NCI-H460 (cell line): ENCODE measurements at places on chromosomes 7 and 10. TPM values are rescaled to one million over a fixed set of nuclear protein-coding genes. Genes with fewer than 3 reads are reported as not detected.
A peak's percentile ranks its signal among the peaks of the same experiment; 100 is the strongest.

DNA sequence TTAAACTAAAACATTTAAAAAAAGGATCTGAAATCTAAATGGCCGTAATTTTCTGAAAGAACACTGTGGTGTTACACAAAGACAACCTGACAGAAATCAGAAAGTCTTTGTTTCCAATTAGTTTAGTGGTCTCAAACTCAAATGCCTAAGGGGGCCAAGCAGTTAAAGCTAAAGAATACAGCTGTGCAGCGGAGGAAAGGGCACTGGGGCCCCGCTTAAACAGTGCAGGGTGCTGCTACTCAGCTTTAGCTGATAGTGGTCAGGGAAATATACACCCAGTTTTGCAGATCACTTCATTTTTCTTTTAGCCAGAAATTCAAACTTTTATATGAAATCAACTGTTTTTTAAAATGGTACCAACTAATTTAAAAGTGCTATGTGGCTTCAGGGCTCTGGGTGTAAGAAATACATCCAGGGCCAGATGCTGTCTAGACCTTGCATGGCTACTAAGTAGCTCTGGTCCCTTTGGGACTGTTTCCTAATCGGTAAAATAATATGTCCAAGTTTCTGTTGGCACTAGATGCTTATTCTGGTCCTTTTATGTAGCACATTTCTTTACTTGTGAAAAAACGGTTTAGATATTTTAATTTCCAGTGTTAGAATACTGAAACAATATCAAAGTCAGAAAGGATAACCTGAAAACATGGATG is 161.8 kb upstream of the LAMB4 start:
- no peak for DNase-seq

DNA sequence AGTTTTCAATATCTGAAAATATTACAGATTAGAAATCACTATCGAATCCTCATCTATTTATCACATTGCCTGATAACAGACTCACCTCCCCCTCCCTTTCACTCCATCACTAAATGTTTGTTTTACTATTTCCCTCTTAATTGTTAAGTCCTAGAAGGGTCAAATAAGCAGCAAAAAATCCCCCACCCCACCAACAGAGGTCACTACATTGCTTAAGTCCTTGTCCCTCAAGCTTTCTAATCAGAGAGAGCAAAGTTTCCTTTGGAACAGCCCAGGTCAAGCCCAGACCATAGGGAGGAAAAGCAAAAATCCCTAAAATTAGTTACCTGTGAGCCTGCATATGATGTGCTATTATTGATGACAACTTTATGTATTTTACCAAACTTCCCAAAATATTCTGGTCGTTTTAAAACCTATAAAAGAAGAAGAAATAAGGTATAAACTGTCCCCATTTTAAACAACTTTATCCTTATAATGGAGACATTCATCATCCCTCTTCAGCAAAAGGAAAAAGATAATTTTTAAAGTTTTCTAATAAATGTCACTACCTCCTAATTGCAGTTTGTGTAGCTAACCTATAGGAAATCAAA is 95.0 kb downstream of the CNOT4 start:
- peak; percentile 62 for DNase-seq

- DNase-seq = no peak
Measured at GRCh38 chr10:109247814-109248213, 675.5 kb downstream of the XPNPEP1 start.

DNA sequence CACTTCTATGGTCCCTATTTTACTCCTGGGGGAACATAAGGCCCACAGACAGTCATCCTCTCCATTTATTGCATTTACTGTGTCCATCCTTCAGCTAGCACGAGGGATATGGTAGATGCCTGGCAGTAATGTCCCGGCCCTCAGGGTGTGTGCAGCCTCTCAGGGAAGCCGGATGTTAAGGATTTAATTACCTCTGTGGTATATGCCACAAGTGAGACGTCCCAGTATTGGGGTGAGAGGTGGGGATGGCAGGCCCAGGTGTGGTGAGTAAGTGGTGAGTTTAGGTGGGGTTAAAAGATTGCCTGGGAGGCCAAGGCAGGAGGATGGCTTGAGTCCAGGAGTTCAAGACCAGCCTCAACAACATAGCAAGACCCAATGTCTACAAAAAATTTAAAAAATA is 144.9 kb downstream of the SH3PXD2A start:
- no peak for DNase-seq

- no peak for DNase-seq
Measured at GRCh38 chr7:44264221-44264931, 61.0 kb downstream of the CAMK2B start.

GRCh38 chr7:8800986-8801385 is 367.6 kb downstream of the NXPH1 start:
- DNase-seq = no peak

DNA sequence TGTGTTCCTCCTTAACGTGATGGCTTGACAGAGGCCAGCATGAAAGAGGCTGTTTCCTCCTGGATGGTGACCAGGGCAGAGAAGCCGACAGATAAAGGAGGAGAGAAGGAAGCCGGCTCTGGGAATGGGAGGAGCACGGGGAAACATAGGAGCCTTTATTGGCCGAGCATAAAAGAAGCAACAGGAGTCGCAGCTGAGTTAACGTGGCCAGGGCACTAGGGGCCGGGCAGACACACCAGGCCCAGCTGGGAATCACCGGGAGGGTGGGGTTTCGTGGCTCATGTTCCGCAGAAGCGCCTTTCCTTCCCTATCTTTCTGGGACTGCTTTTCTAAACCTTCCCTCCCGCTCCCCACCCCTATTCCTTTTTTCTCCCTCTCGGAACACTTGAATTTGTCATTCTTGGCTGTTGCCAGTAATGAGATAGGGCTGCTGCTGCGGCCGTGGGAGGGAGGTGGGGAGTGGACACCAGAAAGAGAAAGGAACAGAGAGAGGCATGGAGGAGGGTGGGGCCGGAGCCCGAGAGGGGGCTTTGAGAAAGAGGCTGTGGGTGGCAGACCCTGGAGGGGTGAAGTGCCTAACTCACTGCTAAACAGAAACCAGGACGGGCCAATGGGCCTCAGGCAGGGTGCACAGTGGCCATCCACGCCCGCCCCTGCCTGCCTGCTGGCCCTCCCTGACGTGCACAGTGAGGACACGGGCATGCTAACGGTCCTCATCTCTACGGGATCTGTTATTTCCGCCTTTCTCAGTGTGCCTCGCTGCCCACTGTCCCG is 65.2 kb downstream of the COL13A1 start:
- DNase-seq = no peak

DNA sequence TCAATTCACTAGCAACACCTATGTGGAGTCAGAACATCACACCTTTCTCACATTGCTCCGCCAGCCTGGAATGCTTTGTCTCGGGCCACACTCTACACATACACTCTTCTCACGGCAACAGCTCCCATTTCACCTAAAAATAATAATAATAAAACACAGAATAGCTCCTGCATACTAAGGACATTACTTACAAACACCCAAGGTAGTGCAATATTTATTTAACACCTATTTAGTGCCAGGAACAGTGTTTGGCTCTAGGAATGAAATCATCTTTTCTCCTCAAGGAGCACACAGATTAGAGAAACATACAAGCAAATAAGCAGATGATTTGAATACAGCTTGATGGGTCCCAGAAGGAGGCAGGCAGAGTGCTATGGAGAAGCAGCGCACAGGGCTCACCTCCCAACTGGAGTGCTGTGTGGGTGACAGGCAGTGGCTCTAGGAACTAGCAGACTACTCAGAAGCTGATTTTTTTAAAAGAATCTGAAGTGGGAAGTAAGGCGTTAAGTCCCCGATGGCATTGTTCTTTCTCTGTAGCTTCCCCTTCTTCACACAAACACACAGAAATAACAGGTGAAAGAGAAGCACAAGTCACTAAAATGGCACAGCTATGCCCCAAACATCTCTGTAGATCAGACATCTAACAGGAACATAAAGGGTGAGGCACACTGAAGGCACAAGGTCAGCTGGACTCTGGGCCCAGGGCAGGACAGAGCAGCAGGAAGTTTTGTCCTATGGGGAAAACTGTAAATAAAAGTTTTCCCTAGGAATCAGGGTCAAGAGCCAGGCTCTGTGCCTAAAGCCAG is 16.7 kb downstream of the USP6NL start:
- DNase-seq = no peak

GRCh38 chr7:32347244-32347828 is 142.8 kb downstream of the LSM5 start:
- DNase-seq = peak; percentile 8

DNA sequence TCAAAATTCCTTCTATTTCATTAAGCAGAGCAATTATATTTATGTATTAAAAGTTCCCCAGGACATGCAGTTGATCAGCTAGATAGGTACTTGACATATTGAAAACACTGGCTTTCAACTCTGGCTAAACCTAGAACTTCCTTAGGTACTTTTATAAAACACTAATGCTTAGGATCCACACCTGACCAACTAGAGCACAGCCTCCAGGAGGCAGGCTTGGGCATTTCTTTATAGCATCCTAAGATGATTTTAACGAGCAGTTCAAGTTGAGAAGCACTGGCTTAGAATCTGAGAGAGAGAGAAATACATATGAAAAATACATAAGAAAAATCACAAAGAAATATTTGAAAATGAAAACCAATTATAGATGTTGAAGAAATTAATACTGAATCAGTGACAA is 20.8 kb downstream of the SLC26A5 start:
- no peak for DNase-seq

DNA sequence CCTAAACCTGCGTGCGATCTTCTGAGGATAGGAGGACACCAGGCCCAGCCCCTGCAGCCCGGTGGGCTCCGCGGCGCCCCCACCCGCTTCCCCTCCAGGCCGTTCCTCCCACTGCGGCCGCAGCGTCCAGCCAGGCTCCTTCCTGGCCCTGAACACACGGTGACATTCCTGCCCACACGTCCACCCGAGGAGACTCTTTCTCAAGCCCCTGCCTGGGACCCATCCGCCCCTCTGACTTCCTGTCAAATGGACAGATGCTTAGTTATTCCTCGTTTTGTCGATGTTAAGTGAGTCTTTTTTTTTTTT is 32.4 kb upstream of the RNF32 start:
- DNase-seq = no peak

DNA sequence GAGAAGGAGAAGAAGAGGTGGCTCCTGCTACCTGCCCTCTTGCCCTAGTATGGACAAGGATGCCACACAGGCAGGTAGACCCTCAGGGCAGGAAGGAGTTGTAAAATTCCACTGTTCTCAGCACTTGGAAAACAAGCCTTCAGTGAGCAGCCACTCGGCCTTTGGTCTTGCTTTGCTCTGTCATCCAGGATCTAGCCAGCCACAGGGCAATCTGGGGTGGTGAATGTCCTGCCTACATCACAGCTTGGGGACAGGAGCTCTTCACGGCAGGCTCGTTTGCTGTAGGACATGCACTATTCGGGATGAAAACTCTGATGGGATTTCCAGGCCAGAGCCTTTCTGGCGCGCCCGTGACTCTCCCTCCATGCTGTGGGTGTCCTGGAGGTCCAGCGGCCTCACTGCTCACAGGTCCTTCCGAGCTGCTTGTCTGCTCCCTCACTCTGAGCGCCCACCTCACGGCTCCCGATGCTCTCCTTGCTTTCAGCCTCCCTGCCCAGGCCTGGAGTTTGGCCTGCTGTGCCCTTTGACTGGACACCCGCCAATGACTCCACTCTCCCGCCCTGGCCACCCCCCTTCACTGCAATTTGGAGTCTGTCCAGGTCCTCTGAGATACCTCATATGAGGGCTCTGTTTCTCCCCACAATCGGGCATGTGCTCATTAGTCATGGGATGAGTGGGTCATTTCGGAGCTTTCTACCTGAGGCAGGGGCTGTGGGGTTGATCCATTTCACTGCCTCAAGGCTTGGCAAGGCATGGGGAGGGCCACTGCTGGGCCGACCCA is 227.2 kb upstream of the GRB10 start:
- DNase-seq = no peak

- no peak for DNase-seq
Measured at GRCh38 chr7:99072126-99072525, 71.8 kb downstream of the SMURF1 start.

DNA sequence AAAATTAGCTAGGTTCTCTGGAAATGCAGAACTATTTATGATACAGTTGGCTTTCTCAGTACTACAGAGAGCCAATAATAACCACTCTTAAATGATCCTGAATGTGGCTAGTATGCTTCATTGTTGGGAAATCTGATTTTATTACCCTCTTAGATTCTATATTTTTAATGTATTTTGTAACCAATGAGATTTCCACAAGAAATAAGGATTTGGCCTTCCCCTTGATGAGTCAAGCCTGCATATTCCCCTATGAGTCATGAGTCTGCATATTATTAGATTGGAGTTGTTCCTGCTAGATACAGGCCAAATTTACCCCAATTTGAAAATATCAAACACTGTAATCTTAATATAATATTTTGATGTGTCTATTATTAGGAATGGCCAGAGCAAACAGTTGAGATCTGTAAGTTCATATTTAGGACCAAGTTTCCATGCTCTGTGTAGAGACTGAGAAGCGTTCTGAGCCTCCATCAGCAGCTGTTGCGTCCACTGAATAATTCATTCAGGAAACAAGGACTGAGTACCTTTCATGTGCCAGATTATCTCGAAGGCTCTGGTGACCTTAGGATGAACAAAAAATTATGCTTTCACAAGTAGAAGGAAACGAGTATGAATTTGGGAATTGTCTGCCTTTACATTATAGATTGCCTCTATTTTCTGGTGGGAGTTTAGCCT is 793.4 kb downstream of the NRG3 start:
- no peak for DNase-seq

Gene TMEM176B
- total RNA-seq = not detected in 2 replicates

Gene FFAR4
- total RNA-seq = not detected in 2 replicates

Gene PRTFDC1
- total RNA-seq = 19.1 and 20.8 TPM in 2 replicates
